Activated T-helper 2 cell treated with anti-CD3 and anti-CD28 coated beads, Interferon-gamma antibody, Interleukin-2, Interleukin-4, amounts not matched to agents 10 μg/mL and 5 μg/mL and 100 μg/mL, durations not matched to agents 14 hours and 24 hours and 36 hours (primary cell): ENCODE measurements at places on chromosomes 16 and 17. TPM values are rescaled to one million over a fixed set of nuclear protein-coding genes. Genes with fewer than 3 reads are reported as not detected.

The CALB2 gene
- total RNA-seq, result not detected in 2 replicates

The DPEP3 gene
- not detected in 2 replicates for total RNA-seq

The KIF2B gene
- total RNA-seq, result not detected in 2 replicates

The SLC13A5 gene
- total RNA-seq, result not detected in 2 replicates

GRCh38 chr17:39951924-39952679 lies 10.7 kb upstream of the GSDMA start:
- H3K27me3 ChIP-seq, result peaks cover 4% of the 10 kb centered on the region
- H3K4me1 ChIP-seq, result peaks cover 11% of the 10 kb centered on the region
- no peaks in the 10 kb centered on the region for H3K36me3 ChIP-seq
- H3K27ac ChIP-seq, result peak overlapping the region; percentile 49
- peak overlapping the region; percentile 69 for H3K4me3 ChIP-seq

GRCh38 chr16:27925612-27926011 lies 137.9 kb downstream of the GSG1L start:
- no peaks in the 10 kb centered on the region for H3K36me3 ChIP-seq
- H3K27ac ChIP-seq, result no peak overlapping the region
- no peak overlapping the region for H3K4me3 ChIP-seq
- H3K4me1 ChIP-seq, result no peaks in the 10 kb centered on the region
- peaks cover 3% of the 10 kb centered on the region for H3K27me3 ChIP-seq
- DNase-seq, result no peak

GRCh38 chr16:79369796-79370195 lies 230.7 kb downstream of the MAF start:
- H3K27ac ChIP-seq, result no peak overlapping the region
- no peak for DNase-seq
- no peak overlapping the region for H3K4me3 ChIP-seq
- H3K36me3 ChIP-seq, result peaks cover 16% of the 10 kb centered on the region

GRCh38 chr16:84347161-84347560 lies 21.2 kb upstream of the ATP2C2 start:
- no peak overlapping the region for H3K27ac ChIP-seq
- peaks cover 3% of the 10 kb centered on the region for H3K27me3 ChIP-seq
- no peak for DNase-seq
- no peak overlapping the region for H3K4me3 ChIP-seq
- H3K4me1 ChIP-seq, result no peaks in the 10 kb centered on the region

- no peak overlapping the region for H3K4me3 ChIP-seq
- DNase-seq, result no peak
Measured at GRCh38 chr17:58376472-58377000, 24.5 kb upstream of the SUPT4H1 start.

- H3K4me3 ChIP-seq, result no peak overlapping the region
- no peaks in the 10 kb centered on the region for H3K36me3 ChIP-seq
- no peak for DNase-seq
- no peaks in the 10 kb centered on the region for H3K4me1 ChIP-seq
- peaks cover 46% of the 10 kb centered on the region for H3K27me3 ChIP-seq
Measured at GRCh38 chr17:34275881-34276280, 5.9 kb downstream of the CCL7 start.

DNA sequence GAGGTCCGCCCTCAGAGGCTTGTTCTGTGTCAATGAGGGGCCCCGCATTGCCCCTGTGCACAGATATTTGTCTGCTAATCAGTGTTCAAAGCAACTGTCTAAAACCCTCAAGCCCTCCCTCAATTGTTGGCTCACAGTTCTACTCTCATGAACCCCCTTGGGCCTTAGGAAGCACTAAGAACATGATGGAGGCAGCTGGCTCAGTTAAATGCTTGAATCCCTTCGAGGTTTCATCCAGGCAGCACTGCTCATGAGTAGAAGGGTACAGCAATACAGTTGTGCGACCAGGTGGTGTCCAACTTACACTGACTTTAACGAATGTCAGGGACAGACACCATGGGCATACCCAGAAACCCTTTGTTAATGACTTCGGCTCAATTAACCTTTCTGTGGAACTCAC lies 89.2 kb upstream of the WSCD1 start:
- H3K4me1 ChIP-seq, result no peaks in the 10 kb centered on the region
- H3K36me3 ChIP-seq, result no peaks in the 10 kb centered on the region
- H3K27me3 ChIP-seq, result no peaks in the 10 kb centered on the region
- no peak overlapping the region for H3K27ac ChIP-seq

GRCh38 chr17:36485027-36485426 lies 1.5 kb upstream of the ZNHIT3 start:
- no peak overlapping the region for H3K27ac ChIP-seq
- peaks cover 19% of the 10 kb centered on the region for H3K36me3 ChIP-seq
- peak overlapping the region; percentile 58 for H3K4me3 ChIP-seq
